ENCODE measurements at places on chromosomes 12 and 14. TPM values are rescaled to one million over a fixed set of nuclear protein-coding genes. Genes with fewer than 3 reads are reported as not detected.

GRCh38 chr12:30417697-30418231, 277.9 kb downstream of the IPO8 start:
- no peak for DNase-seq

DNA sequence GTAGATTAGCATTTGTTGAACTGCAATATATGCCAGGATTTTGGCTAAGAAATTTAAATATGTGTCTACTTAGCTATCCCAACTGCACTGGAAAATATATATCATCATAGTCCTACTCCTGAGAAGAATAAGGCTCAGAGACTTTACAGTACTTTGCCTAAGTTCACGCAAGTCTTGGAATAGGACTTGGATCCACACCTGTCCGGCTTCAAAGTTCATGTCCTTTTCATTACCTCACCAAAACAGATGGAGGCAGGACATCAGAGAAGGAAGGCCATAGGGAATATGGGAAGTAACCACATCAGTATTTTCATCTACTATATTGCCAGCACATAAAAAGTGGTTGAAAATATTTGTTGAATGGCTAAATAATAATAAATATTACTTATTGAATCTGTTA, 358.5 kb downstream of the PRKD1 start:
- DNase-seq: no peak

DNA sequence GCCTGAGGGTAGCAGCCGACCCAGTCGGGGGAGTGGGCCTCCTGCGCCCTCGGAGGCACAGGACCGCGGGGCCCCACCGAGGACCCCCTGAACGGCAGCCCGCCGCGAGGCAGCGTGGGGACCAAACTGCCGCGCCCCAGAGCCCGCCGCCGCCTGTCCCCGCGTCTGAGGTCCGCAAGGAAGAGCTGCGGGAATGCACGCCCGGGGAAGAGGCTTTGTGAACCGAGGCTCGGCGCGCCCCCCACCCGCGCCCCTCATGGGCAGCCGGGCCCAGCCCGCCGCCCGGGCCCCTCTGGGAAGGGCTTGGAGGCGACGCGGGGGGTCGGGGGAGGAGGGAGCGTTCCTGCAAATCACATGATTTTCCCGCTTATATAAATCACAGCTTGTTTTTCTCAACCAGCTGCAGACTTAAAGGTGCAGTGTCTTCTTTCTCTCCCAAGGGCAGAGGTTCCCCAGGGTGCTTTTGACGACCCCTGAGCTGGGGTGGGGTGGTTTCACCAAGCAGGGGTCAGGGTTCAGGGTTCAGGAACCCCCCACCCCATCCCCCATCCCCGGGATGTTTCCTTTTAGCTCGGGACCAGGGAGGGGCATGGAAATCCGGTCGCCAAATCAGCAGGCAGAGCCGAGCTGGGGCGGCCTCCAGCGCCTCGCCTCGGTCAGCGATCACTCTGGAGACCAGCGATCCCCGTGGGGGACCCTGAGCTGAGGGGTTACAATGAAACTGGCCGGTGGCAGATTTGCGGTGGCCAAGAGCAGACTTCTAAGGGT, 44.7 kb upstream of the ATP23 start:
- DNase-seq: peak; percentile 88

DNA sequence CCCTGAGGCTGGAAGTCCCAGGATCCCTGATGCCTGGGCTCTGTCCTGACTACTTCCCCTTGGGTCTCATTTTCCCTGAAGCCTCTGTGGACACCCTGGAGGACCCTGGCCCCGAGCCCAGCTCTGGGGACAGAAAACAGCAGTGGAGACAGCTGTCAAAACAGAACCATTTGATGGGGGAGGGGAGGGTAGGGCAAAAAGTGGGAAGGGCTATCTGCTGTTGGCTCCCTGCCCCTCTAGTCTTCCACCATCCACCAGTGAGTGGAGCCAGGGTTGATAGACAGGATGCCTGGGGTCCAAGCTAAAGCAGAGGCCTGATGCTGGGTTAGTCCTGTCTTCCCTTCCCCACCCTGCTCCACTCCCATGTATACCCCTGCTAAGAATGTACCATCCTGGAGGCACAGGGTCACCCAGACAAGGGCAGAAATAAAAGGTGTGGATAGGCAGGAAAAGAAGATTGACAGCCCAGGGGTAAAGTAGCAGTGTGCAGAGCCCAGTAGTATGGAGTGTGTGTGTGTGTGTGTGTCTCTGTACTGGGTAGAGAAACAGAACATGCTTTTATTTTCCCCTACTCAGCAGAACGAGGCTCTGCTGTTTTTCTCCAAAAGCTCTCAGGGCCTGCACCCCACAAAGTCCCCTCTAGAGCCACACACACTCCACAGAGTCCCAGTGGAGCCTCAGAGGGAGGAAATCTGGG, 9.8 kb downstream of the ZNF385A start:
- peak; percentile 29 for DNase-seq

DNA sequence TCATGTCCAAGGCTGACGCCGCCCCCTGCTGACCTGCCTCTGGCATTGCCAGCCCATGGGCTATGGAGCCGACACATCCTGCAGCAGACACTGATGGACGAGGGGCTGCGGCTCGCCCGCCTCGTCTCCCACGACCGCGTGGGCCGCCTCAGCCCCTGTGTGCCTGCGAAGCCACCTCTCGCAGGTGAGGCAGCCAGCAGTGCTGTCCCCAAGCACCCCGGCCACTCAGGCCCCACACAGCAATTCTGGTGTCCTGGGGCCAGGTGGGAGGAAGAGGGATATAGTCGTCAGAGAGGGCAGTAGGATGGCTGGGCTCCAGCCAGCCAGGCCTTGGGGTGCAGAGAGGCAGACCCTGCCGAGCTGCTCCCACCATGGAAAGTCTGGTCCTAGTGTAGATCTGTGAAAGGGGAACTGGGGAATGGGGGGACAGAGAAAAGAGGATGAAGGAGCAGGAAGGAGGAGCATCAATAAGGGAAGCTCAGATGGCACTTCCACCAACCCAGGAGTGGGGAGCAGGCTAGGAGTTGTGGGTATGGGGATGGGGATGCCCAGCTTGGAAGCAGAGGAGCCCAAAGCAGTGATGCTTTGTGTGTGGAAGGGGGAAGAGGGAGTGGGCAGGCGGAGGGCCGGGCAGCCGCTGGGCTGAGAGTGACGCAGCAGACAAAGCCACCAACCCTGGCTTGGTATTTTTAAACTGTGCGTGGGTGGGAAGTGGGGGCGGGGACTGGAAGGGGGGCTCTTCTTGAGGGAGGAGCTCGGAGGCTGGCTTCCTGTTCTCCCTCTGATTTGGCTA, 4.7 kb downstream of the NAB2 start:
- peak; percentile 93 for DNase-seq

DNA sequence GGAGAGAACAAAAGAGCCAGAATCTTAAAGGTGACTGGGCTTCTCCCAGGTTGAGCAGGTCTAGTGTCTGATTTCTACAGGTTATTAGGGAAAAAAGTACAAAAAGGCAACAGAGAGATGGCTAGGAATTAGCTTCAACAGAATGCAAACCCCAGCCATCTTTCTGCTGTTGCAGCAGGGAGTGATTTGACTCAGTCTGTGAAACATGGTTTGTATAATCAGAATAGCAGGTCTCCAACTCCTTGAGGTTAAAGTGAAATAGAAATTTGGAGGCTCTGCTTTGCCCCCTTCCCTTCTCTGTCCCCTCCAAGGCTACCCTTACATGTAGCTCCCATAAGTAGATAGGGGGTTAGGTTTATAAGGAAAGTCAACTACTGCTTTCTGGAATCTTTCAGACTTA, 105.8 kb downstream of the AKAP6 start:
- no peak for DNase-seq

DNA sequence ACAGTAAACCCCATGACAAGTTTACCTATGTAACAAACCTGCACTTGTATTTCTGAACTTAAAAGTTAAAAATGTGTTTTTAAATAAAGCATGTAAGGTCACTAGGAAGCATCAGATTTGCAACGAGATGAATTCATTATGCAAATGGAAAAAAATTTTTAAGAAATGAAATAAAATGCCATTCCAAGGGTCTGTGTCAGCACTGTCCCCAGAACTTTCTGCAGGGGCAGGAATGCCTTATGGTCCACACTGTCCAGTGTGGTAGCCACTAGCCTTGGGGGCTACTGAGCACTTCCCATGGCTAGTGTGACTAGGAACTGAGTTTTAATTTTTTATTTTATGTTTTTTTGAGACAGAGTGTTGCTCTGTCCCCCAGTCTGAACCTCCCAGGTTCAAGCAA, 49.2 kb downstream of the HSP90AA1 start:
- DNase-seq: no peak

DNA sequence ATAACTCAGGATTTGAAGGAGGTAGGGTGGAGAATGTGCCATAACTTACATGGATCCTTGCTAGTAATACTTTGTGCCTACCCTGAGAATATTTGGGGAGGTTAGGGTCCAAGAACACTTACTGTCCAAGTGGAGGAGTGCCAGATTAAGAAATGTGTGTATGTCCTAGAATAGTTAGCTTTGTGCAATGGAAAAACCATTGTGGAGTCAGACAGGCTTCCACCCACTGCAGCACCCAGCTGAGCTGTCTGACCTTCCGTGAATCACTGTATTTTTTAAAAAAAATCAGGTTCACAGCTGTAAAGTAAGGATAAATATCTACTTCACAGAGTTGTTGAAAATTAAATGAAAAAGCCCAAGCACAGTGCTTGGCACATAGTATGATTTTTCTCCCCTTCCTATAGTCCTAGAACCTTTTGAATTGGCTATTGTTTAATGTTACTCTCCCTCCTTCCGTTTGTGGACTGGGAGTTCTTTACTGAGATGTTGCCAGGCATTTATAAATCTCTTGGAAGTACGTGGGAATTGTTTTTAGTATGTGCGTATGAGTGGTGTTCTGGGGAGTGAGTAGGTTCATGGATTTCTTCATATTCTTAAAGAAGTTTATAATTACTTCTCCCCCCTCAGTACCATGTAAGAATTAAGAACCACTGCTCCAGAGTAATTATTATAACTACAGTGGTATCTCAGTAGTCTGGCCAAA, 9.2 kb downstream of the RAB21 start:
- DNase-seq: no peak

BBOF1 gene
- total RNA-seq: 0.31 TPM

DNAJC22 gene
- 0.15 TPM for total RNA-seq

MON2 gene
- 12.2 TPM for total RNA-seq
